Stimulated activated CD4-positive, alpha-beta T cell treated with anti-CD3 and anti-CD28 coated beads, Interleukin-4, amount 100 ng/mL, for 1 hour (primary cell): ENCODE measurements at places on chromosomes 2 and 18.

DNA sequence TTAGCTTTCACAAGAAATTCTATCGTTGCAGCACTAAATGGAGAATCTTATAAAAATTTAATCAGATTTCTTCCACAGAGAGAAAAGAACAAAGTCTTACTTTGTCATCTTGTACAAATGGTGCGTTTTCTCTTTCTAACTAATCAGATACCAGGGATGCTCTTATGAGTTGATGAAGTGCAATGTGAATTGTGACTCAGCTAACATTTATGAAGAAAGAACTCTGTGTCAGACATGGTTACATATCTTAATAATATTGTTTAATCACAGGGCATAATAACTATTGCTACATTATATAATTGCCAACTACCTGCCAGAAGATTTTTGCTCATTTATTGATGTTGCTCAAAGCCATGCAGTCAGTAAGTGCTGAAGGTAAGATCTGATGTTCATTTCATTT, 465.0 kb downstream of the CCDC85A start:
- no peak for DNase-seq

DNA sequence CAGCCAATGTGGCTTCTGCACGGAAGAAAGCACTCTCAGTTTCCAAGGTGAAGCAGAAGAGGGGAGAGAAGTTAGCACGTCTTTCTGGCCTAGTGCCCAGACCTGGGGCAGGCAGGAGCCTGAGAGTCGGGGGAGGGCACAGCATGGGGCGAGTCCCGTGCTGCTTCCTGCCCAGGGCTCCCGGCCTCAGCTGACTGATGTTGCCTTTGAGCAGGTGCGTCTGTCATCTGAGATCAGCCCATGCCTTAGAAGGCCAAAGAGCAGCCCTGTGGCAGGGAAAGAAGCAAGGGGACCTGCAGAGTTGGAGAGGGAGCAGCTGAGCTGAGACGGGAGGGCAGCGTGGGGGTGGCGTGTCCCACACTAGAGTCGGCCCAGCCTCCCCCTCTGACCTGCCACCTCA, 3.3 kb downstream of the KCNIP3 start:
- no peak for DNase-seq

- DNase-seq, result no peak
These were observed 124.8 kb downstream of the LTBP1 start for GRCh38 chr2:33071591-33071990.

DNA sequence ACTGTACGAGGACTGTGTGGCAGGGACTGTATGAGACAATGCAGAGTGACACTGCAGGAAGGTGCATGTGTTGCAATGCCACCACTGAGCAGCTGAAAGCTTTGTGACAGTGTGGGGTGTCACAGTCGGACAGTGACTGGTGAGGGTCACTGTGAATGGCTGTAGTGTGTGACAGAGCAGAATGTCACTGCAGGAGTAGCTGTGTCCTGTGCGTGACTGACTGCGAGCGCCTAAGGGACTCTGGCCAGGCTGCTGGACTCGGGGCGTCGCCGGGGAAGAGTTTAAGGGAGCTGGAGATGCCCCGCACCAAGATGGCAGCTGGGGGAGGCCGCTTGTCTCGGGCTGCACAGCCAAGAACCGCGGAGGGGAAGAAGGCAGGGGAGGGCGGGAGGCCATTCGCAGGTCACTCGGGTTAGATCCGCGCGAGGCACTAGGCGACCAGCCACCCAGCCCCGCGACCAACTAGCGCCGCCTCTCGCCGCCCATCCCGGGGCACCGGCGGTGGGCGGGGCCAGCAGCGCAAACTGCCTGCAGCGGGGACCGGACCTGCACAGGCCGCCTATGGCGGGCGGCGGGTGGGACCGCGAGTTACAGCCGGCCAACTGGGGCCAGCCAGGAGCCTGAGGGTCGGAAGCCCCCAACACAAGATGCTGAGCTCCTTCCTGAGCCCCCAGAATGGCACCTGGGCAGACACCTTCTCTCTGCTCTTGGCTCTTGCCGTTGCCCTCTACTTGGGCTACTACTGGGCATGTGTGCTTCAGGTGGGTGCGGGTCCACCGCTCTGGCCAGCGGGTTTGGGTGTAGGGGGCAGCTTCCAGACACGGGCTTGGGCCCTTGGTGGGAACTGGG, at the start of gene ABHD1:
TSS of gene ABHD1 (plus strand) at position 514 of the 849 bp plus-strand sequence. CDS start at position 648, 134 bp downstream.
- DNase-seq, result peak; percentile 65

- no peak for DNase-seq
These were observed 98.8 kb upstream of the ZNF516 start for GRCh38 chr18:76593843-76594242.

GRCh38 chr2:48965204-48965603, 189.1 kb downstream of the FSHR start:
- DNase-seq, result no peak

DNA sequence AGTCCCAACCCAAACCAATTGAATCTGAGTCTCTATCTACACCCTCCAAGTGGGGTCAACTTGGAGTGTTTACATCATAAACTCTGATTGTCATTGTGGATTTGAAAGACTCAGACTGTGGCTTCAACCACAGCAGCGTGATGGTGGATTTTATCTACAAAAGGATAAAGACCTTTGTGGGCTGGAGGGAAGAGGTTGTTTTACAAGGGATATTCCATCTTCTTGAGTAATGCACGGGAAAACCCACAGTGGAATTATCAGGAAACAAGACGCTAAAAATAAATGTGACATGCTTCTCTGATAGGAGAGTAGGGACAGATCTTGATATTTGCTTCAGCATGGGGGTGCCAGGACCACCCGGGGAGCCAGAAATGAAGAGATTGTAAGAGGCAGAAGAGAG, 93.5 kb downstream of the LPIN1 start:
- DNase-seq, result no peak

- DNase-seq, result peak; percentile 62
These were observed 81.5 kb downstream of the CHRNA1 start for GRCh38 chr2:174682578-174683391.

DNA sequence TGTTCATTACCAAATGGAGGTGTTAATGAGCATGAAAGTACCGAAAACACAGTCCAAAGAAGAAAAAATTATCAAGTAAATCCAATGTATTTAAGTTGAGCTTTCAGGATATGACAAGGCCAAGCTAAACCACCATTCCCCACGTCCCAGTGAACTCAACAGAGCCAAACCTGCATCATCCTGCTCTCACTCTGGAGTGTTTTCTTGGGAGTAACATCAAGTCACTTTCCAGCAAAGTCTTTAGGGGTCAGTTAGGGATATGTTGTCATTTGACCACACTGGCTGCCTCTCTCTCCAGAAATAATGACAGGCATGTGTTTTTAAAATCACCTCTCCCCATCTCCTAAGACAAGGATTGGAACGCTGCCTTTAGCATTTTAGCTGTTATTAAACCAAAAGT, 140.5 kb downstream of the SRBD1 start:
- DNase-seq, result no peak

DNA sequence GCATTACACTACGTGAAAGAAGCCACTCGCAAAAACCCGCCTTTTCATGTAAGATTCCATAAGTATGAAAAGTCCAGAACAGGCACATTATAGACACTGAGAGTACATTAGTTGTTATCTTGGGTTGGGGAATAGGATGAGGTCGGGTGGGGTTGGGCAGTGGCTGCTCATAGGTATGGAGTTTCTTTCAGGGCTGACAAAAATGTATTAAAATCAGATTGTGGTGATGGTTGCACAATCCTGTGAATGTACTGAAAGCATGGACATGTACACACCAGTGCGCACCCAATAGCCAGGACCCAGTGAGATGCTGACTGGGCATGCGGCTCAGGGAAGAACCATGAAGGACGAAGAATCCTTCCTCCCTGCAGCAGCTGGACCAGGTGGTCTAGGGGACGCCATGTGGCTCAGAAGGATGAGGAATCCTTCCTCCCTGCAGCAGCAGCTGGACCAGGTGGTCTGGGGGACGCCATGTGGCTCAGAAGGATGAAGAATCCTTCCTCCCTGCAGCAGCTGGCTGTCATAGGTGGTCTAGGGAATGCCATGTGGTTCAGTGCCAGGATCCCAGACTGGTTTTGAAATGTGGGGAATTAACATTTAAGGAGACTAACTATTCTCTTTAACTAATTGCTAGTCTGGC, 50.1 kb downstream of the MBP start:
- no peak for DNase-seq

- DNase-seq, result no peak
These were observed 601.7 kb upstream of the VRK2 start for GRCh38 chr2:57444752-57445430.

DNA sequence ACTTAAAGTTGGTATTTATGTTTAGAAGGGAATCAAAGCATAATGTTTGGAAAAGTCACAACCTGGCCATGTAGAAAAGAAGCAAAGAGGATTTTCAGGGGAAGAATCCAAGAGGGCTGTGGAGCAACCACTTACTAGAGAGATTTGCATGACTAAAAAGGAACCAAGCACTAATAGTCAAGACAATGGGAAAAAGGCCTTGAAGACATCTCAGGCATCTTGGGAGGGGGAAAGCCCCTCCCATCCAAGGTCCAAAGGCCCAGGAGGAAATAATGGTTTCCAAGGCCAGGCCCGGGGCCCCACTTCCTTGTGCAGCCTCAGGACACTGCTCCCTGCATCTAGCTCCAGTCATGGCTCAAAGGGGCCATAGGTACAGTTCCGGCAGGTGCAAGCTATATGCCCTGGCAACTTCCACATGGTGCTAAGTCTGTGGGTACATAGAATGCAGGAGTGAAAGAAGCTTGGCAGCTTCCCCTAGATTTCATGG, 128.1 kb downstream of the EIPR1 start:
- DNase-seq, result no peak

DNA sequence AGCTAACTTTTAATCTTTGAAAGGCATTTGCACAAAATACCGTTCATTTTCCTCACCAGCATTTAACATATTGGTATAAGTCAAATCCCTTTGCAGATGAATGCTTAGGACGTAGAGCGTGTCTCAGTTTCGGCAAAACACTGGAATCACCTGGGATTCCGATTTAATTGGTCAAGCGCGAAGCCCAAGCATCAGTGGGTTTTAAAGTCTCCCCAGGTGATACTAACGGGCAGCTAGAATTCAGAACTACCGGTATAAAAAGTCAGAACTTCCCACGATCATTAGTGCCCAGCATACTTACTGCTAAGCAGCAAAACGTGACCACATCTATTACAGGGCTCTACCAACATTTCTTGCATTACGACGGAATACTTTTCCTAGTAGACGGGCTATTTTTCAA, 24.6 kb downstream of the ALPK2 start:
- no peak for DNase-seq

GRCh38 chr2:159045545-159046454, 77.4 kb downstream of the TANC1 start:
- no peak for DNase-seq

DNA sequence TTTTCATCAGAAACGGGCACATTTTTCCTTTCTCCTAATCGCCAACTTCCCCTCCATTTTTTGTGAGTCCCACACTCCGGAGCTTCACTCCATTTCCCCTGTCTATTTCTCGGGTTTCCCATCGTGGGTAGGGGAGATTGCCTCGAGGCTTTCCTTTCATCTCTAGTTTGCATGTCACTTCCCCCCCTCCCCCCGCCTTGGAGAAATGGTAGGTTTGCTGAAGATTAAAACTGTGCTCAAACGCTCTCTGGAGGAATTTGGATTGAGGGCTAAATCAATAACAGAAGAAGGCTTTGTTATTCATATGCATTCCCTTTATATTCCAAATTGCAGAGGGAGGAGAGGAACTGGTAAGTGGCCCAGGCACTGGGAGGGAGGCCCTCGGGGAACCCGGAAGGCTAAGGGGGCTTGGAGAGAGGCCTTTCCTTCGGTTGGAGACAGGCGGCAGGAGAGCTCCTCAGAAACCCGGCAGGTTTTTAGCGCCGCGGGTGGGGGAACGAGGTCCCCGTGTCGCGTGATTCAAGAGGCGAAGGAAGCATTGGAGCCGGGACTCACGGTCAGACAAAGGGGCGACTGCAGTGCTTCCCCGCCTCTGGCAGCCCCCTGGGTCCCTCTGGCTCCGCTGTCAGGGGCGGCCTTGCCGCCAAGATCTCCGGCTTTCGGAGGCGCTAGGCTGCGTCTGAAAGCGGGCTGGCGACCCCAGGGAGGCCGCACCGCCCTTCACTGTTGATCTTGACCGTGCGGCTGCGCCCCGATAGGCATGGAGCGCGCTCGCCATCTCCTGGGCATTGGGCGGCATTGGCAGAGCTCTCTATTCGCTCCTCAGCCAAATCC, 2.4 kb upstream of the HOXD12 start:
- DNase-seq, result peak; percentile 64

DNA sequence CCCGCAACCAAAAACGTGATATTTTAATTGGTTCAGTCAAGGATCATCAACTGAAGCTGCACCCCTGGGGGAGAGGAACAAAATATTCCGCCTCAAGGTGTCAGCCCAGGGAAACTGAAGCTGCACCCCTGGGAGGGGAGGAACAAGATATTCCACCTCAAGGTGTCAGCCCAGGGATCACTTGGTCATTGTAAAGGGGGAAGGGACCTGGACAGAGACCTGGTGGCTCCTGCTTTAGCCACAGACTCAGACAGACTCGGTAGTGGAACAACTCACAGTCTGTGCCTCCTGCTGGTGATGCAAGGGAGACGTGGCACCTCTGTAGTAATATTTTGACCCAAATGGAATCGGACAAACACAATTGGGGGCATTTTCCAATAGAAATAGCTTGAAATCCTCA, 75.1 kb downstream of the GBX2 start:
- no peak for DNase-seq

- DNase-seq, result no peak
These were observed 6.1 kb downstream of the CRACDL start for GRCh38 chr2:98929920-98930319.

DNA sequence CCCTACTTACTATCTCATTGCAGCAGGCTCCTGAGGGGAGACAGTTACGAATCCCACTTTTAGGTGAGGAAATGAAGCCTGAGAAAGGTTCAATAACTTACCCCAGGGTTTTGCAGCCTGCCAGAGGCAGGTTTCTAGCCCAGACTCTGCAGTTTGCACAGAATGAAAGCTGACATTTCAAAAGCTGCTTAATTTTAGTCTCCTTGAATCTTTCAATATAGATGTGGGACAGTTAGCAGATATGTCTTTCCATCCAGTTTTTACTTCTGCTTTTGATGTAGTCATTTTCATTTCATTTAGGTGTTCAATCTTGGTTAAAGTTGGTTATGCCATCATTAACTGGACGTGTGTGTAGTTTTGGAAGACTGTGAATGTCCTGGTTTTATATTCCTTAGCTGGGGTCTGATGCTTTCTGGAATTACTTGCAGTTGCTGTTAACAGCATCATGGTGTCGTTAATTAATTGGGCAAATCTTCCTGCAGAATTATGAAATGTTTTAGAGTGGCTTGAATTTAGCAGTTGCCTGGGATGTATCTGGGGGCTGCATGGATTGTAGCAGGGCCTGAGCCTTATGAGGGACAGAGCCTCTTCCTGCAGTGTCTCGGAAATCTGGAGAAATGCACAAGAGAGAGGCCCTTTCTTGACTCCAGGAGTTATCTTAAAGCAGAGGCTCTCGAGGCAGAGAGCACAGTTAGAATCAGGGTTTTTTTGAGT, 100.8 kb downstream of the ZNF532 start:
- no peak for DNase-seq

DNA sequence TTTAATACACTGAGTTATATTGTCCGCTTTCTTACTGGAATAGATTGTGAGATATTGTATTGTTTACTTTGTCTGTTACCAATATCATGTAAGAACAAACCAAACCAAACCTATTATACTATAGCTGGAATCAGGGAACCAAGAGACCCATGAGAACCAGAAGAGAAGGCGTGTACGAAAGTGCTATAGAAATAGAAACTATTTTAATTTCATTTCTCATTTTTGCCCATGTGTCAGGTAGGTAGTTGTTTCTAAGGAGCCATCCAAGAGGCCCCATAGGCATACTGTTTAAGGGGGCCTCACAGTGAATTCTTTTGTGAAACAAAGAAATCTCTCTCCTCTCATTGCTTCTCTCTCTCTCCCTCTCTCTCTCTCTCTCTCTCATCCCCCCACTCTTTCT, 363.6 kb downstream of the RNF144A start:
- no peak for DNase-seq
